ENCODE measurements at places on chromosomes 6 and 20. TPM values are rescaled to one million over a fixed set of nuclear protein-coding genes. Genes with fewer than 3 reads are reported as not detected.

GSTA3 gene
- total RNA-seq, result not detected

DNA sequence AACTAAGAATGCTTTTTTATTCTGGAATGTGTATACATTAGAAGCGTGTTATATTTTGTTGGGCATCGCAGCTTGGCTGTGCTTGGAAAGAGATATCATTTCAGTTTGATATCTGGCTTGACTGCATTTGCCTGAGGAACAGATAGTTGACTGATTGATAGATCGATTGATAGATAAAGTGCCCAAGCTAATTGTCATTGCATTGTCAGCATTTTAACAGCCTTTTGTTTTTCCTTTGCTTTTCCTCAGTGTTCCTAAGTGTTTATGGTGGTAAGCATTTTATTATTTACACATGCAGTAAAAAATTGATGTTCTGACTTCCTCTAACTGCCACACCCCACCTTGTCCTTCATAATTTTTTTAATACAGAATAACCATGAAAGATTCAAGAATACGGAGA lies 180.9 kb upstream of the GRIK2 start:
- DNase-seq, result no peak

GRCh38 chr6:22025468-22026163 lies 271.2 kb downstream of the PRL start:
- peak; percentile 23 for DNase-seq

DNA sequence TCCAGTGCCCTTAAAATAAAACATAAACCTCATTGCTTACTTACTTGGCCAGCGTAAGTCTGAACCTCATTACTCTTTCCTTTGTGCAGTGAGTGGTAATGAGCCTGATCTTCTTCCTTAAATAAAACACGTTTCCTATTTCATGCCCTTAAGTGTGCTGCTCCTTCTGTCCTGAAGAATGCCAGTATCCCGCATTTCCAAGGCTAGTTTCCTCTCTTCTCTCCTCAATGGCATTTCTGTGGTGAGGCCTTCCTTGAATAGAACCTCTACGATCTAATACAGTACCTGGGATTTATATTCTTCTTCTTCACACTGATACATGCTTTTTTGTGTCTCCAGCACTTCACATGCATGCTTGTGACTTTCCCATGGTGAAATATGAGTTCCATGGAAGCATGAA lies 523.4 kb upstream of the CDH4 start:
- no peak for DNase-seq

GRCh38 chr20:7136886-7137285 lies 369.4 kb downstream of the BMP2 start:
- DNase-seq, result no peak

ARID1B gene
- 43.2 TPM for total RNA-seq

DNA sequence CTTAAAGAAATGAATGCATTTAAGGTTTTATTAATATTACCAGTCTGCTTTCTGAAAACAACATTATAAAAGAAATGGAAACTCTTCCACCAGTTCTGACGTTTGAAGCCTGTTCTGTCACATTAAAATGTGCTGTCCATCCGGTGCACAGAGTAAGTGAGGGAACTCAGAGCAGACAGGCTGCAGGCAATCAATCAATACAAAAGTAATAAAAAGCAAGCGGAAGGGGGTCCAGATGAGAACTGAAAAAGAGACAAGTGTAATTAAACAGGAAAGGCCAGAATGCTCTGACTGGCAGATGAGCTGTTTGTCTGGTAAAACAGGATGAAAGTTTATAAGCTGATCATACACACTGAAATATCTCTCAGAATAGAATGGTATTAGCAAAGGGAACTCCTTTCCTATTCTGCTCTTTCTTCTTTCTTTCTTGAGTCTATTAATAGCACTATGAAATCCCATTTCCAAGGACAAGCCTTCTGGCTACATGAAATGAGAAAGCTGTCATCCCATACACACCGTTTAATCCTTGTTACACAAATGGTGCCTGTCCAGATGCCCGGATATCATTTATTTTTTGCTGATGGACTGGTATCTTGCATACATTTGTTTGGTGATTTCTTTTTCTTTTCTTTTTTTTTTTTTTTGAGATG lies 94.3 kb downstream of the RAMACL start:
- DNase-seq, result no peak

NUDT3 gene
- total RNA-seq, result 14.3 TPM

KIF25 gene
- total RNA-seq, result not detected

C6orf52 gene
- total RNA-seq, result 3.9 TPM

GRCh38 chr6:35089935-35090505 lies 51.1 kb downstream of the TCP11 start:
- DNase-seq, result no peak

POLR1H gene
- 74.6 TPM for total RNA-seq

DNA sequence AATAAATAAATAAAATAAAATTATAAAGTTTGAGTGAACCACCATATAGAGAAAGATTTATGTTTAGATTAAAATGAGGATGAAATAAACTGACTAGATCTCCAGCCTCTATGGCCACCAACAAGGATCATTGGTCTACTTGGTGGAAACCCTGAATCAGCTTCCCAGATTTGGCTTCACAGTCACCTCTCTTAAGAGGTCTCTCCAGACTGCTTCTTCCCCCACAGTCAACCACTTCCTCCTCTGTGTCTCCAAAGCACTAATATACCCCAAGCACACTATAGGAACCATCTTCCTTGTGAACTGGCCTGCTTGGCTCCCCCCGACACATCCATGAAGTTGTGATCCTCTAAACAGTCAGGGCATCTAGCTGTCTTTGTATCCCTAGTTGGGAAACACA lies 529.6 kb upstream of the RNF217 start:
- no peak for DNase-seq

AURKA gene
- total RNA-seq, result 115 TPM
